A549 treated with dexamethasone at 1 μM for 4 hours (cell line): ENCODE measurements at places on chromosomes 5 and 9. TPM values are rescaled to one million over a fixed set of nuclear protein-coding genes. Genes with fewer than 3 reads are reported as not detected.

The WNK2 gene
- 4.6 to 7.9 TPM (median 6.8 TPM) in 5 replicates for total RNA-seq

The FBLL1 gene
- total RNA-seq: 0.06 to 0.13 TPM (median 0.08 TPM) in 4 of 5 replicates, not detected in the other

The ANKDD1B gene
- 0.07 TPM in 2 of 5 replicates, not detected in the others for total RNA-seq

The EQTN gene
- 0.20 to 0.21 TPM in 2 of 5 replicates, not detected in the others for total RNA-seq

The MZB1 gene
- total RNA-seq: 0.09 to 0.20 TPM in 2 of 5 replicates, not detected in the others

The RLN2 gene
- total RNA-seq: 0.17 to 0.70 TPM (median 0.32 TPM) in 3 of 5 replicates, not detected in the others
